ENCODE measurements at places on chromosomes 2 and 18.

- DNase-seq, result no peak
Observed at GRCh38 chr18:35038881-35039491, 2.2 kb upstream of the MAPRE2 start.

- no peak for DNase-seq
Observed at GRCh38 chr2:147450661-147451510, 393.9 kb upstream of the ACVR2A start.

DNA sequence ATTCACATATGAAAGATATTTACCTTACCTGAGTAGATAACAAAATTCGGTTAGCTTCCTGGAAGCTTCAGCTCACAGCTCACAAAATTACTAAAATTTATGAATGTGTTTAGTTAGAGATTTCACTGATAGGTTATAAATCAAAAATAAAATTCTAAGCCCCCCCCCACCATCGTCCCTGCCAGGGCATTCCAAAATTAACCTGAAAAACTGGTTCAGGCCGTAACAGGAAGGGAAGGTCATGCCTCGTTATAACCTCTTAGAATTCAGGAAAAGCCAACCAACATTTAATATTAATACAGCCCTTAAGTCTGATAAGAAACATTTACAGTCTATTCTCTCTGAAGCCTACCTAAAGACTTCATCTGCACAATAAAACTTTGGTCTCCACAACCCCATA is 48.9 kb downstream of the COX7A2L start:
- no peak for DNase-seq

DNA sequence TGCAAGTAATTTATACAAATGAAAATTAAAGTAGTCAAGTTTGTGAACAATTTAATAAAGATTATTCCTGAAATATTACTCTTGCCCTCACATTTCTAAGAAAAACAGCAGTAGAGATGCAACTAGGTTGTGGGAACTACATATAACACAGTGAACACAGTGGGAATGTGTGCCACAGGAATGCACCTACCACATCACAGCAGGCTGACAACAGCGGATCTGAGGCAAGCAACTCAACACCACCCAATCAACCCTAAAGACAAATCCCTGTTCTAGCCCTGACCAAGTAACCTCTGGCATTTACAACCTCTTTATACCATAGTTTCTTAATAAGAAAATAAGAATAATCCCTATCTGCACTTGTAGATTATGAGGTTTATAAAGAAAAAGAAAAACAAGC is 23.4 kb downstream of the MBOAT2 start:
- DNase-seq, result no peak

DNA sequence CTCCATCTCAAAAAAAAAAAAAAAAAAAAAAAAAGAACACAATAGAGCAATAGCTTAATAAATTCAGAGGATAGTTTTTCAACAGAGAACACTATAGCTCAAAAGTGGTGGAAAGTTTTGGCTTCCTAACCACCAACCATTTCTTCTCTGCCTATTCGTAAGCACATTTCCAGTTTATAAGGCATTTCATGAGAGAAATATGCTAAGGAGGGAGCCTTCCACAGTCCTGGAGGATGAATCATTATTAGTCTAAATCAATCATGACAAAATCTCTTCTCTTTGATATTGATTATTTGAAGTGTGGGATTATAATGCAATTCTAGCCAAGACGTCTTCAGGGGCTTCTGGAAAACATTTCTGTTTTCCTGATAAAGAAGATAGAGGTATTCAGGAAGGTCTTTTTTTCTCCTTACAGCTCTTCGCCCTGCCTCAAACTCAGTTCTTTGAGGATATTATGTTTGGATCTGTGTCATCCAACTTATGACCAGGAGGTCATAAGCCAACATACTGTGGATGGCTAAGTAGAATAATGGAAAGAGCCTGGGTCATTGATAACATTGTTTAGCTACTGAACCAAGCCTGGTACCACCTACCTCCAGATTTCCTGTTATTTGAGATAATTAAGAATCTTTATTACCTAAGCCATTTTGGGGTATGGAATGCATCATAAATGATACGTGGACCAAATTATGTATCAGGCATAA is 207.3 kb downstream of the TRIB2 start:
- no peak for DNase-seq

DNA sequence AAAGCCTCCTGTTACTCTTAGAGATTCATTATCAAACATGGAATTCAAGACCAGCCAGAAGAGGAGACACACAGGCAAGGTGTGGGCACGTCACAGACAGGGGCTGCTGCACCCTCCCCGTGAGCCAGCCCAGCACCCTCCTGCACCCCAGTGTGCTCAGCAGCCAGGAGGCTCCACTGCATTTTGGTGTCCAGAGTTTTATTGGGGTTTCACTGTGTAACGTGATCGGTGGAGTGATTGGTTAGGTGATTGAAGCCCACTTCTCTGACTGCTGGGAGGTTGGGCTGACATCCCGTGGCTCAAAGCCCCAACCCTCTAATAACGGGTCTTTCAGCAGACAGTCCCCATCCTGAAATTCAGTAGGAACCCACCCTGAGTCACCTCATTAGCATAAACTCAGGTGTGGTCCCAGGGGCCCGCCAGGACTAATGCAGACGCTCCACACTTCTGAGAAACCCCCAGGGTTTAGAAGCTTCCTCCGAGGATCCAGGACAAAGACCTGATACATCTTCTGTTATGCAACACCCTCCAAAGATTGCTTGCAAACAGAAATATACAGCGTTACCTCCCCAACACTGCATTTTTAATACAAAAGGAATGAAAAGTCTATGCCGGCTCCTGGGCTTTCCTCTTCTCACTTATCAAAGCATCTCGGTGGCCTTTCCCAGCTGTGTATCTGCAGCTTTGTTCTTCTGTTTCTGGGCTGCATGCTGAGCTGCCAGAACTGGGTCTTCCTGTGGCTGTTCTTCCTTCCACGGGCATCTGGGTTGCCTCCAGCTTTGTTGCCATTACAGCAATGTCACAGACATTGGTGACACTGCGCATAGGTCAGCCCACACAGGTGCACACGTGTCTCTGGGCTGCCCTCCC is 43.7 kb upstream of the SNED1 start:
- DNase-seq, result no peak

DNA sequence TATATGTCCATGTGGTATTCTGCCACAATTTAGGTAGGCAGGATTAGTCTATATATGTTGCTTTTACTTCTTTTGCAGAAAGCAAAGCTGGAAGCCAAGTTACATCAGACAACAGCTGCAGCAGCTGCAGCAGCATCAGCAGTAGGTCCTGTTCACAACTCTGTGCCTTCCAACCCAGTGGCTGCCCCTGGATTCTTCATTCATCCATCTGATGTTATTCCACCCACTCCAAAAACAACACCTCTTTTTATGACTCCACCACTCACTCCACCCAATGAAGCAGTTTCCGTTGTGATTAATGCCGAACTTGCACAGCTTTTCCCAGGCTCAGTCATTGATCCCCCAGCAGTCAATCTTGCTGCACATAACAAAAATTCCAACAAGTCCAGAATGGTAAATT is 107.6 kb downstream of the BIRC6 start:
- no peak for DNase-seq

- DNase-seq, result no peak
Observed at GRCh38 chr18:10839421-10839820, 309.9 kb downstream of the PIEZO2 start.

DNA sequence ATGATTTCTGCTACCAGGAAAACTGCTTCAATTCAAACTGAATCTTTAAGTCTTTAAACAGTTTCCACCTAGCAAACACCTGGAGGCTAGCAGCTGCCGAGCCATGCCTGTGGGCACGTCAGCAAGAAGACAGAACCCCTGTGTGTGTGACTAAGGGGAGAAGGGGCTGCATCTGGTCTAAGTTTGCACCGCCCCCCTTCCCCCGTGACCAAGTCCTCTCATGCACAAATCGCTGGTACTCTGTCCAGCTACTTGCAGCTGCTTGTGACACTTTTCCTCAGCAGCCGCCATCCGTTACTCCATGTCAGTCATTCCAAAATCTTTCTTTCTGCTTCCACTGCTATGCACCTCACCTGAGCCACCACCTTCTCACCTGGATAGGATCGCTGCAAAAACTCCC is 355.0 kb downstream of the SS18 start:
- DNase-seq, result no peak

- peak; percentile 37 for DNase-seq
Observed at GRCh38 chr2:147844697-147845410, at the start of gene ACVR2A. TSS of gene ACVR2A (plus strand) at chr2:147845029. CDS start at chr2:147845153, 124 bp downstream.

GRCh38 chr2:70541481-70542020 is 12.1 kb downstream of the TGFA start:
- DNase-seq, result no peak

DNA sequence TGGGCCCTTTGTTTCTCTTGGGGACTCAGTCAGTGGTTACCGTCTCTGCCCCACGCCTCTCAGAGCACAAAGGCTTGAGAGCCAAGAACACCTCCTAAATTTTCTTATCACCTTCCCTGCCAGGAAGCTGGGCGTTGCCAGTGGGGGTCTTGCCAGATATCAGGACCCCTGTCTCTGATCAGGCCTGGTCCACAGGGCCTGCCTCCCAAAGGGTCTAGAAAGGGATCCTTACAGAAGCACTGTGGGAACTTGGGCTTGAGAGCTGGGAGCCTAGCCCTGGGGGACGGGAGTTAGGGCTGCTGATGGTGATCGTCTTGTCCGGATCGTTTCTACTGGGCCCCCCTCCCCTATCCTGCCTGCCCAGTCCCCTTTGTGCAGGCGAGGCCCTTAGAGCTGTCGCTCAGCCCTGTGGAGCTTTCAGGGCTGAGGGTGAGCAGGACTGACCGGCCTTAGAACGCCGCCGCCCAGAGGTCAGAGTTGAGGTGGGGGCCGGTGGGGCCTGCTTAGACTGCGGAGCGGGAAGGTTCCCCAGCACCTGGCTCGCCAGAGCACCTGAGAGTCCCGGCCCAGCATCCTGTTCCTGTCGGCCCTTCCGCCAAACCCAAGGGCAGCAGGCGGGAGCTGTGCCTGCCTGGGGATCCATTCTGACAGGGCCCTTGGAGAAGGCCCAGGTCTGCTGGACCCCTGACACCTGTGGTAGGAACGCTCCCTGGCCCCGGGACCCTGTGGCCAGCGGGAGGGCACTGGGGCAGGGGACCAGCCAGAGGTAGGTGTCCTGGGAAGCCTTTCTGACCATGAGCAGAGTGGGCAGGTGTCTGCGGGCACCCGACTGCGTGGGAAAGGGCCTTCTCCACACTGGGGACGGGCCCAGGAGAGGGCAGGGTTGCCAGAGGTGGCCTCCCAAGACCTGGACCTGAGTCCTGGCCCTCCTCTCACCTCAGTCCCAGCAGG is 956 bp downstream of the ESPNL start:
- no peak for DNase-seq

GRCh38 chr18:29449424-29449823 is 1272.5 kb upstream of the CDH2 start:
- no peak for DNase-seq

- DNase-seq, result peak; percentile 16
Observed at GRCh38 chr2:85017411-85018048, 46.6 kb downstream of the KCMF1 start.

- no peak for DNase-seq
Observed at GRCh38 chr2:28649481-28650265, 102.0 kb upstream of the PPP1CB start.

Measured in naive thymus-derived CD8-positive, alpha-beta T cell (primary cell).